ENCODE measurements at places on chromosomes 13 and 19.

DNA sequence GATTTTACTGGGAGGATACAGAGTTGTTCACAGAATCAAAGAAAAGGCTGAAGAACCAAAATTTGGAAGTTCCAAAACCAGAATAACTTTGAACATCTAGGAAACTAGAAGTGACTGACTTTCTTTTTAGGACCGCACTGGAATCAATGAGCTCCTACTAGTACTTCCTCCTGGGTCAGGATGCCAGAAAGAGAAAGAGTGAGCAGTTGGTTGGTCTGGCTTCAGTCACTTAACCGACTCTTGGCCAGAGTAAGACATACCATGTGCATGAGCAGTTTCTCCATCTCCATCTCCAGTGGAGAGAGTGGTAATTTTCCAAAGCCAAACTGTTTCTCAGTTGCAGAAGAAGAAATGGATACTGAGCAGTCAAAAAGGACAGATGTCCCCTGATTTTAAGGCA is 27.1 kb upstream of the MTUS2 start:
- DNase-seq: no peak

DNA sequence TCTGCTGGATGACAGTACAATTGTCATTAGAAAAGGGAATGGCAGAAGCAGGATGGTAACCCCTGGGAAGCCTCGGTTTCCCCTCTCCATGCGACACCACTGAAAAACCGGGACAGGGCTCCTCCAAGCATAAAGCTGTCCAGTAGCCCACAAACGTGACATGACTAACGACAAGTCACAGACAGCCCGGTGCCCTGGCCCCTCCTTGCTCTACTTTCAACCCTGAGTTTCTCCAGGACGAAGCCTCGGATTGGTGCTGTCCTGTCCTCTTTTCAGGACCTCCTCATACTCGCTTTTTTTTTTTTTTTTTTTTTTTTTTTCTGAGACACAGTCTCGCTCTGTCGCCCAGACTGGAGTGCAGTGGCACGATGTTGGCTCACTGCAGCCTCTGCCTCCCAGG is 16.3 kb downstream of the DPP9 start:
- DNase-seq: no peak

- DNase-seq: no peak
Measured at GRCh38 chr13:106139942-106140341, 395.5 kb downstream of the EFNB2 start.

- DNase-seq: peak; percentile 78
Measured at GRCh38 chr19:55166530-55167268, at the start of gene DNAAF3. DNAAF3 (minus strand) TSS chr19:55166613; CDS start chr19:55166413, 200 bp downstream.

- no peak for DNase-seq
Measured at GRCh38 chr13:28037399-28037798, 48.9 kb upstream of the URAD start.

- no peak for DNase-seq
Measured at GRCh38 chr13:48561466-48562235, 28.8 kb upstream of the RCBTB2 start.

GRCh38 chr13:76991432-76991795 is 467 bp upstream of the CLN5 start:
- DNase-seq: peak; percentile 44

- peak; percentile 92 for DNase-seq
Measured at GRCh38 chr19:21396893-21397572, at the start of gene ZNF493. ZNF493 (plus strand) TSS chr19:21397133; CDS start chr19:21397238, 105 bp downstream.

- no peak for DNase-seq
Measured at GRCh38 chr13:63107179-63107943, 1691.7 kb upstream of the PCDH20 start.

- no peak for DNase-seq
Measured at GRCh38 chr19:46828484-46828883, 22.2 kb downstream of the AP2S1 start.

DNA sequence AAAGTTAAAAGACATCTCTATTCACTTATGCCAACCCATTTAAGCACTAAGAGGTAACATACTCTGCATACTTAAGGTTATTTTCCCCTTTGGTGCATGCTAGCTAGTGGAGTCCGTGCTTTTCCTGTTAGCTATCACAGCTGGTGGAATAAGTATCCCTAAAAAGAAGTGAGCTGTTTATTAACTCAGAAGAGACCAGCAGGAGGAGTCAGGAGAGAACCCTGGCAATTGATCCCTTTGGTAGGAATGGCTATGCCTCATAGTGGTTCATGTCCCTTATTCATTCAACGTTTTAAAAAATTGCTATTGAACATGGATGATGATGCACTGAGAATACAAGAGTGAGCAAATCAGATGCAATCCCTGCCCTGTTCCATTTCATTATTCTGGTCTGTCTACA is 12.4 kb upstream of the NEK5 start:
- DNase-seq: no peak

GRCh38 chr13:35698911-35699576 is 222.6 kb upstream of the MAB21L1 start:
- DNase-seq: no peak

DNA sequence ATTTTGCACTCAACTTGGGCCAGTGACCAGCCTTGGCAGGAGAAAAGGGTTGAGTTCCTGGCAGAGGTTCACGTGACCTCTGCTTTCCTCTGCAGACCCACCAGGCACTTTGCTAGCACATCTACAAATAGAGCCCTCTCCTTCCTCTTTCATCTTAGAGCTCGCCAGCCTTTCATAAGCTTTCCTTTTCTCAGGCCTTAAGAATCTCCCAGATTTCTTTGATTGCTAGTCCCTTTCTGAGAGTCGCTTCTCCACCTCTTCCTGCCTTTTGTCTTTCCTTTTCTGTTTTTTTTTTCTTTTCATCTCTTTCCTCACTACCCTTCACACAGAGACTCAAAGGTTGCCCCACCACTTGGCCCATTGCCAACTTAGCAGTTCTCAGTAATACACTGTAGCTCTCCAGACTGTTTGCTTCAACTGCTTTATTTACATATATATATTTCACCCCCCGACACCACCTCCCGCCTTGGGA is 375.7 kb upstream of the SPRY2 start:
- no peak for DNase-seq

GRCh38 chr13:40940841-40941240 is 78.3 kb downstream of the ELF1 start:
- DNase-seq: no peak

DNA sequence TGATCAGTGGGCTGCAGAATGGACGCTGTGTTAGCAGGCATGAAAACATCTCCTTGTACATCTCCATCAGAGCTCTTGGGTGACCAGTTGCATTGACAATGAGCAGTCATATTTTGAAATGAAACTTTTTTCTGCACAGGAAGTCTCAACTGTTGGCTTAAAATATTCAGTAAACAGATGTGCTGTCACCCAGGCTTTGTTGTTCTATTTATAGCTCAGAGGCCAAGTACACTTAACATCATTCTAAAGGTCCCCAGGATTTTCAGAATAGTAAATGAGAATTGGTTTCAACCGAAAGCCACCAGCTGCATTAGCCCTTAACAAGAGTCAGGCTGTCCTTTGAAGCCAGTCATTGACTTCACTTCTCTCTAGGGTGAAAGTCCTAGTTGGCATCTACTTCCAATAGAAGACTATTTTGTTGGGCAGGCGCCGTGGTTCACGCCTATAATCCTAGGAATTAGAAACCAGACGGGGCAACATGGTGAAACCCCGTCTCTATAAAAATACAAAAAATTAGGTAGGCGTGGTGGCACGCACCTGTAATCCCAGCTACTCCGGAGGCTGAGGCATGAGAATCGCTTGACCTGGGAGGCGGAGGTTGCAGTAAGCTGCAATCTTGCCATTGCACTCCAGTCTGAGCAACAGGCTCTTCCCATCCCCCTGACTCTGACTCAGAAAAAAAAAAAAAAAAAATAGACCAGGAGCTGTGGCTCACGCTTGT is 7.9 kb upstream of the PDE4A start:
- DNase-seq: no peak

DNA sequence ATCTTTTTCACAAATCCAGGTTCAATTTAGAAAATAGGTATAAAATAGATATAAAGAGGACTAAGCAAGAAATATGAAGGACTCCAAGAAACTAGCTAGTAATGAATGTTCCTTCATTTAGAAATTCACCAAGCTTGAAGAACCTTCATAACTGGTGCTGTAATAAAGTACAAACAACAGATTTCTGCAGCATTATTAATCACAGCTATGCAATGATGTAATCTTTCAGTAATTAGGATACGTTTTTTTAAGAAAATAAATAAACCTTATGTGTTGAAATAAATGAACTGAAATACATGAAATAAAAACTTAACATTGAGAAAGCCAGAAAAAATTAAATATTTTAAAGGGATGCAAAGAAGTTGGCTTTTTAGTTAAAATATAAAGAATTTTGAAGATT is 236.1 kb downstream of the RGCC start:
- no peak for DNase-seq

DNA sequence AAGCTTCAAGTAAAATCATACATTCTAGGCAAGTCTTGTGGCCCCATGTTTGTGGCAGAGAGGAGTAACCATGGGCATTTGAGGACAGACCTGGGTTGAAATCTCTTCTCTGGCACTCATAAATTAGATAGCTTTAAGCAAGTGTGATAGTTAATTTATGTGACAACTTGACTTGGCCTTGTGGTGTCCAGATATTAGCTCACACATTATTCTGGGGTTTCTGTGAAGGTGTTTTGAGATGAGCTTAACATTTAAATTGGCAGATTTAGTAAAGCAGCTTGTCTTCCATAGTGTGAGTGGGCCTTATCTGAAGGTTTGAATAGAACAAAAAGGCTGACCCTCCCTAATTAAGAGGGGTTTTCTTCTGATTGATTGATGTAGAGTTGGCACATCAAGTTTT is 161.4 kb upstream of the SPRY2 start:
- DNase-seq: no peak

- no peak for DNase-seq
Measured at GRCh38 chr19:49861541-49862378, 5.6 kb downstream of the PNKP start.

DNA sequence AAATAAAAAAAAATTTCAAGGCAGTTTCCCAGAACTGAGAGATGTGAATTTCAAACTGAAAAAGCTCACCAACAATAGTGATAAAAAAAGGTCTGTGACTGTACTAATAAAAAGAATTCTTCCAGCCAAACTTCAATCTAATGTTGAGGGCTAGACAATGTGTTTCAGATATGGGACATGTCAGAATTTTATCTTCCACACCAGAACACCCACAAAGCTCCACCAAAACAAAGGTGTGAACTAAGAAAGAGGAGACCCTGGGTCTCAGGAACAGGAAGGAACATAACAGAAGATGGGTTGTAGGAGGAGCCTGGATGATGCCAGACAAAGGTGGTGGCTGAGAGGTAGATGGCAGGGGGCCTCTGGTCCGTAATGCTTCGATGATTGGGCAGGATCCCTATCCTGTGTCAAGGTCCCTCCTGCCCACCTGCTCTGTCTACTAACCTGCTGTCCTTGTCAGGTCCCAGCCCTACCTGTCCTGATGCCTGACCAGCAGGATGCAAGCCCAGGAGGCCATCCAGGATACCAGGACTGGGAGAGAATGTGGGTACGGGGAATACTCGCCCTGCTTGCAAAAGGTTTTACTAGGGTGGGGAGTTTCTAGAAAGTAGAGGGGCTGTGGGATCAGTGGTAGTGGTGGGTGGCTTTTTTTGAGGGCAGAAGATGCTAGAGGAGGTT is 4.5 kb downstream of the MZF1 start:
- no peak for DNase-seq

DNA sequence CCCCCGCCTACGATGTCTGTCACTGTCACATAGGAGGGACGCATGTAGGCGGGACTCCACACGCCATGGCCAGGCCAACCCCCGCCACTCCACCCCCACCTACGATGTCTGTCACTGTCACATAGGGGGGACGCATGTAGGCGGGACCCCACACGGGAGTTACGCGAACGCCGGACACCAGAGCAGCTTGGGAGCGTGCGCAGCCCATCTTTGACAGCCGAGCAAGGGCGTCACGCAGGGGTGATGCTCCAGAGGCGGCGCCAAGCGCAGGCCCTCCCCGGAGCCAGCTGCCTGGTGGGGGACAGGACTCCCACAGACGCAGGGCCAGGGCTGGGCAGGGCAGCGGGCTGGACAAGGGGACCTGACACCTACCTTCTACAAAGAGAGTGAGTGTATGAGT is 20.0 kb downstream of the ZNF787 start:
- no peak for DNase-seq

DNA sequence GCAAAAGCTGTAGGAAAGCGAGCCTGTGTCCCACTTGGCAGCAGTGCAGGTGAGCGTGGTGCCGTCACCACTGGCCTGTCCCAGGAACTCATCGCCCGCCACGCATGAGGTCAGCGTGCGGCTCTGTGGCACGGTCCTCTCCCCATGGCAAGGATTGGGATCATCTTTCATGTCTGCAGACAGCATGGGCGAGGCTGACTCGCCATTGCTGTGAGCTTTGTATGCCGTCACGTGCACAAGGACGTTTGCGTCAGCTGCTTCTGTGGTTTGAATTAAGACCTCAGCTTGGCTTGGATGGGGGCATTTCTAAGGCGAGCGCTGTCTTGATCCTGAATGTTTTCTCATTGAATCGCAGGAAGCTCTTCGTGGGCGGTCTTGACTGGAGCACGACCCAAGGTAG is 9.8 kb downstream of the DAZAP1 start:
- no peak for DNase-seq

- DNase-seq: no peak
Measured at GRCh38 chr13:96119921-96120320, 30.0 kb downstream of the HS6ST3 start.

DNA sequence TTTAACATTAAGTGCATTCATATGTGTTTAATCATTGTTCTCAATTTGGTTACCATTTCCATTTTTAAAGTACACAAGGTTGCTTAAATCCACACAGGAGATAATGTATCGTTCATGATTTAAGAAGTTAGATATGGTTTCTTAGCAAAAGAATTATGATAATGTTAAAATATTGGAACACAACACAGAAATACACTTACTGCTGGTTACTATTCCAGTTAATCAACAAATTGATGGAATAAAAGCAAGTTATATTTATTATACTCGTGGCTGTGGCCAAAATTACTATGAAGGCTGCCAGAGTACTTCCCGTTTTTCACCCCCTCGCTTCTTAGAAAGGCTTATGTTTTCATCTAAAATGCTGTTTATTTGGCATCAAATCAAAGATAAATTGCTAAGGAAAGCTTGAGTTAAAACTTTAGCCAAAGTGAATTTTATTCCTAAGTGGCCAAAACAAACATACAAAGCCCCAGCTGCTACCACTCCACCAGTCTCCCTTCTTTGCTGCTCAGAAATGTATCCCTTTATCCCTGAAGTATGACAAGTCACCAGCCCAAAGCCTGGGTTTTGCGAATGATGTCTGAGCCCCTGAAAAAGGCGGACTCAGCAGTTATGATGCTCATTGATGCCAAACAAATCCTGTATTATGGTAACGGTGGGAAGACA is 27.7 kb downstream of the LCP1 start:
- DNase-seq: no peak

- no peak for DNase-seq
Measured at GRCh38 chr13:30290812-30291436, 16.4 kb downstream of the KATNAL1 start.

- DNase-seq: peak; percentile 68
Measured at GRCh38 chr19:39502640-39503417, 4.1 kb downstream of the DLL3 start.

- no peak for DNase-seq
Measured at GRCh38 chr19:54209058-54209810, 8.6 kb downstream of the RPS9 start.
